G401 (cell line): ENCODE measurements at places on chromosomes 5 and 9. TPM values are rescaled to one million over a fixed set of nuclear protein-coding genes. Genes with fewer than 3 reads are reported as not detected.
A peak's percentile ranks its signal among the peaks of the same experiment; 100 is the strongest.

GRCh38 chr5:176660530-176660859, 13.2 kb downstream of the TSPAN17 start:
- DNase-seq: no peak

Gene CARTPT
- total RNA-seq: not detected in 2 replicates

DNA sequence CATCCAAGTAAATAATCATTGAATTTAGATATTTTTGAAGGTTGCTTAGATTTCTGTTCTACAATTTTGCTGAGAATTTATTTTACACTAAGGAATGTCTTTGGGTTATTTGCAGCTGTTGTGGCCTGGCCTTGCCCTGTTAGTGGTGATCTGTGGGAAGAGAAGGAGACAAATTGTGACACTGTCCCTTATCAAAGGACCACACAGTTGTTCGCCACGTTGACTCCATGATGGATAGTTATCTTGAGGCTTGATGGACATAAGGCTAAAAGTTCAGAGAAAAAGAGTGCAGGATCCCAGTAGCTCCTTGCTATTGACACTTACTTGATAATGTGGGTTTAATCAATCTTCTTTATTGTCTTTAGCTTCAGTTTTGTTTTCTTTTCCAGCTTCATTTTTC, 186.6 kb upstream of the MEF2C start:
- no peak for DNase-seq

Gene PTRH1
- 33.3 and 35.0 TPM in 2 replicates for total RNA-seq

GRCh38 chr5:17839848-17840247, 205.6 kb downstream of the TAF11L14 start:
- DNase-seq: no peak

DNA sequence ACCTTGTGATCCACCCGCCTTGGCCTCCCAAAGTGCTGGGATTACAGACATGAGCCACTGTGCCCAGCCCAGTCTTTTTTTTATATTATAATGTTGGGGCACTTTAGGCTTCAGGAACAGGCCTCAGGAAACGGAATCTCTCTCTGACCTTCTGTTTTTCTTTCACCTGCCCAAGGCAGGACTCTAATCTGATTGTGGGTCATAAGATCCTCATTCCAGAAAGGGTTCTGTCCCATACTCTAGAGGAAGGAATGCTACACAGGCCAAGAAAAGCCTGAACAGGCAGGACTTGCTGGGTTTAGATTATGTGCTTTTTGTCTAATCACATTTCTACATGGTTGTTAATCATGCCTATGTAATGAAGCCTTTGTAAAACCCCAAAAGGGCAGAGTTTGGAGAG, 1.8 kb upstream of the CCL28 start:
- DNase-seq: no peak

DNA sequence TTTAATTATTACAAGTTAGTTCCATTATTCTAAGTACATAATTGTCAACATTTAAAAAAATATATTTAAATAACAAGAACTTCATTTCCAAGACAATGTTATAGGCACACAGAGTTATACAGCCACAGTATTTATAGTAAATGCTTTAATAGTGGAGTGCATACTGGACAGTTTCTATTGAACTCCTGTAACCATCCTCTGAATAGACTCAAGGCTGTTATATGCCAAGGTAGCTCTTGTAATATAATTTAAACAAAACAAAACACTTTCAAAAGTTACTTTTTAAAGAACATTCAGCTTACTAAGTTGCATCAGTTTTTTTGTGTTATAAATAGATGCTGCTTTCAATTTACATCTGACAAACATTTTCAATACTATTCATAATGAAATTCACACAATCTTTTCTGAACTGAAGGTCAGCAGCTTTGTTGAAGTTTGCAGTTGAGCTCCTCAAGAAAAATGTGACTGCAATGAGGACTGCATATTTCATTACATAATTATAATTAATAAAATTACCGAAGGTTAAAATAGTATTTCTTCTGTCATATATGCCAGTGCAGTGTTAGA, 549.9 kb upstream of the CYLC2 start:
- DNase-seq: no peak

DNA sequence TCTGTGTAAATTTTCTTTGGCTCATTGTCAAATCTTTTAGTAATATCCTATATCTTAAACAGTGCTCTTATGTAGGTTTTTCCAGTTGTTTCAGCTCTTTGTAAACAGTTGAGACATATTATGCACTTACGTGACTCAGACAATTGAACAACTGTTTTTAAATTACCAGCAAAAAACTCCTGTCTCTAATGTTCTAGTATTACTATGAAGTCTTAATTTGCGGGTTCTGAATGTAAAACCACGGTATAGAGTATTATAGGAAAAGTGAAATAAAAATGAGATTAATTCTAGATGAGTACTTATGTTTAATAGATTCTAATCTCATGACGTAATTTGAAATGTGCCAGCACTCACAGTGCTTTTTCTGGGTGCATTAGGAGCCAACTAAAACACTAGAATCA, 136.0 kb downstream of the GDNF start:
- no peak for DNase-seq

DNA sequence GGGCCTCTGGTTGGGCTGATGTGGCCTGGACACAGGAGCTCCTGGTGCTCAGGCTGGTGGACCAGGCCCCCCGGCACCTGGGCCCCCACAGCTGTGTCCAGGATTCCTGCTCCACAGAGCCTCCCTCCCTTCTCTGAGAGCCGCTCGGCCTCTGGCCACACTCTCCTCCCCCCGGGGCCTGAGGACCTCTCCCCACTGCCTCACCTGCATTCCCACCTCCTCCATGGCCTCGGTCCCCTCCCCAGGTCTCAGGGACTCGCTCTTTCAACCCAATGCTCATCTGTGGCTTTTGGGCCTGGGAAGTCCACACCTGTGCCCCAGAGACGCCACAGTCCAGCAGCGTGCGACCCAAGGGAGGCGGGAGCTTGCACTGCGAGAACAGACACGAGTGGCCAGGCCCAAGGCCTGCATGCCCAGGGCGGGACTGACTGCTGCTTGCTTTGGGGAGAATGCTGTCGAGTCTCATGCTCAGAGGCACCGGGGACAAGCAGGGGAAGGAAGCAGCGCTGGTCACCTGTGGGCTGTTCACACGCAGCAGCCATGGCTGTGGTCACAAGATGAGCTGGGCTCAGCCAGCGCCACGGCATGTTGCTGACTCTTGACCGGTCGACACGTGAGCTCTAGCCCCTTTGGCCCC, 14.6 kb downstream of the PAEP start:
- no peak for DNase-seq

DNA sequence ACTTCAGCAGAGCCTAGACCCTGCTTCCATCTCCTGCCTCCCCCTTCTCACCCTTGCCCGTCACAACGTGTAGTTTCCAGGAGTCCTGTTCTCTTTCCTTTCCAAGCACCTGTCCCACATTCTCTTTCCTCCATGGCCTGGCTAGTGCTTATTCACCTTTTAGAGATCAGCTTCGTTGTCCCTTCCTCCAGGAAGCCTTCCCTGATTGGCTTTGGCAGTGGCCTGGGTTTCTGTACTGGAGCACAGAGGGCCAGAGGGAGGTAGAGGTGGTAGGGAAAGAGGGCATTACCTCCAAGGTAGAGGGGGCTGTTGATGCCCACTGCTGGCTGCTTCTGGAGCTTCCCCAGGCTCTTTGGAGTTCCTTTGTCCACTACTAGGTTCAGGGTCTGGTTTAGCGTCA, 93.7 kb upstream of the PANK3 start:
- no peak for DNase-seq

DNA sequence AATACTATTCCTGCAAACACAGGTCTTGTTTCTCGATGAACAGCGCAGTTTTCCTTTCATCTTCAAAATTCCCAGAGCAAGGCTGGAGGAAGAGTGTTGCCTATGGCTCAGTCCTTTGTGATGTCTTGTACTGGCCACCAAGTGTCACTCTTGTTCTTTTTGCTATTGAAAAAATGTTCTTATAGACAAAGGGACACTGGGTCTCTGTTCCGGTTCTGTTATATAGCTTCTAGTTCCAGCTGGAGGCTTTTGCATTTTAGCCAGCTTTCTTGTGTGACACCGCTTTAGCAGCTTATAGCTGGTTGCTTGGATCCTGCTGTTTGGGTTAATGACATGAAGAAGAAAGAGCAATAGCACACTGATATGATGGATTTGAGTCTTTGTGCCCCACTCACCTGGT, 343.7 kb upstream of the KCNN2 start:
- peak; percentile 58 for DNase-seq

Gene SLC2A8
- 32.7 and 33.0 TPM in 2 replicates for total RNA-seq

DNA sequence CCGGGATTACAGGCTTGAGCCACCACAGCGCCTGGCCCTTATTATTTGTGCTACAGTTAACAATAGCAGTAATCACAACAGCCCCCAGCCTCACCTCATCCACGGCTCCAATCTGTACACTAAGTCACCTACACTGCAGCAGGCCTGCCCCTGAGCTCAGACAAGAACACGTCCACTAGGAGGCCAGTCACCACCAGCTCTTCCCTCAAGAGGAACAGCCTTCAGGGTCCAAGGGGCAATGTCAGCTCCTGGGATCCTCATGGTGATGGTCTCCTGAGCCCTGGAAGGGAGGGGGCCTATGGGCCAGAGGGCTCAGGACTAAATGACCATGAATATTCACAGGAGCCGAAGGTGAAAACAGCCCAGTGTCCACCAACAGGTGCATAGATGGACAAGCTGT, 67.7 kb downstream of the VAV2 start:
- DNase-seq: no peak

- DNase-seq: no peak
Observed at GRCh38 chr5:14386884-14387624, 194.5 kb upstream of the OTULINL start.

GRCh38 chr5:66232275-66232674, 88.2 kb downstream of the SREK1 start:
- DNase-seq: no peak

Gene PCDHGB3
- total RNA-seq: not detected in 2 replicates

DNA sequence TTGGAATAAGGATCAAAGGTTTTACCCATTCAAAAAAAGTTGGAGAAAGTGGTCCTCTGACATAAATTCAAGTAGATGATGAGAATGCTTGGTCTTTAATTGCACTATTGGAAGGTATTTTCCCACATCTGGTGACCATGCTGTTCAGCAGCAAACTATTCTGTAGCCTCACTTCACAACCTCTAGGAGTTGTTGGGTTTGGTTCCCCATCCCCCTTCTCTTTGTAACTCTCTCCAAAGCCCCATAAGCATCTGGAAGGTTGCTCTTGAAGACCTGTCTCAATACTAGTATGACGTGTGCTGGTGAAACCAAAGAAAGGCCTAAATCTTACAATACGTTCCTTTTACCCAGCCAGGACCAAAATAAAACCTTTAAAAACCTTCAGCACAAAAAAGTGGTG, 8.5 kb downstream of the RGMB start:
- DNase-seq: no peak

Gene ZNF879
- 1.4 and 3.5 TPM in 2 replicates for total RNA-seq

Gene SLC25A48
- 1.2 TPM in 1 of 2 replicates, not detected in the other for total RNA-seq

DNA sequence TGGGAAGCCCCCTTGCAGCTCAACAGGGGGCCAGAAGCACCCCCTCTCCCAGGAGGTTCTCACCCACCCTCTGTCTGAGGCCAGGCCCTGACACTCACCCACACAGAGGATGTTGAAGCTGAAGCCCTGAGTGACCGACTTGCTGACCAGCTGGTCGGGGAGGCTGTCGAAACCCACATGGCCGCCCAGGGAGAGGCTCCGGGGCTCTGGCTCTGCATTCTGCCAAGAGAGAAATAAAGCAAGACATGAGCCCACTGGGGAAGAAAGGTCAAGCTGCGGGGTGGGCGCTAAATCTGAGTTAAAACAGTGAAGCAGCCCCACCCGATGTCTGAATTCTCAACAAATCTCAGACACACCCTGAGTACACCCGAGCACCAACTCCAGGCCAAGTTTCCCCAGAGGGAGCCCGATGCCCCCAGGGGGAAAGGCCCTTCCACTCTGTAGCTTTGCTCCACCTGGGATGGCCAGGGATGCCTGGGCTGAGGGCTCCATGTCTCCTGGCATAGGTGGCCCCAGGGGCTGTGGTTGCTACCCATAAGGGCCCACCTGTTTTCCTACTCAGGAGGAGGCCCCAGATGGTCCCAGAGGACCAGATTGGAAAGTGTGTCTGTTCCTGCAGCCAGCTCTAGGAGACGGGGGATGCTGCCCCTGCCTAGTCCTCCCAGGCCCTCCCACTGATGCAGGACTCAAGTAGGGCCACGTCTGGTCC, 11.6 kb downstream of the SEPTIN8 start:
- no peak for DNase-seq
